CD8-positive, alpha-beta memory T cell (primary cell): ENCODE measurements at places on chromosomes 3 and 15.

DNA sequence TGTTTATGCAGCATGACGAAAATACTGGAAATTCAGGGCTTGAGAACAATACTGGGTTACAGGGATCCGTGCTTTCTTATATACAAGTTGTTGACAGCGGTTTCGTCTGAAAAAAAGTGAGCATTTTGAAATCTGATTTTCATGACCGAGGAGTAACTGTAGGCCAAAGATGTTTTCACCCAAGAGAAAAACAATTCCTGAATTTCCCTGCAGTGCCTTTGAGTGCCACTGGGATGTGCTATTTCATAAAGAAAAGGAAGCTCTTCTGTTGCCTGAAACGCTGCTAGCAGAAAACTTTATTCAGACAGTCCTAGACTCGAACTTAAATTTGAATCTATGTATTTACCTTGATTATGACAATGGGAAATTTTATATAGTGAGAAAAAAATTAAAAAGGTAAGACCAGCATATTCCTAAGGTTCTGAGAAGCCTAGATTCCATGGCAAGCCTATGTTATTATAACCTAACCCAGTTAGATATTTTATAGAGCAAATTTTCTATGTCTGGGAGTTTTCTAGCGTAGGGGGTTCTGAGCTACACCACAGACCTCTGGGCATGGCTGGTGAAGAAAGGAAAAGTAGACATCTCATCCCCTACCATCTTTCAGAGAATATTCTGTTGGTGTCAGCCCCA, 30.2 kb downstream of the KCNAB1 start:
- no peak for DNase-seq

DNA sequence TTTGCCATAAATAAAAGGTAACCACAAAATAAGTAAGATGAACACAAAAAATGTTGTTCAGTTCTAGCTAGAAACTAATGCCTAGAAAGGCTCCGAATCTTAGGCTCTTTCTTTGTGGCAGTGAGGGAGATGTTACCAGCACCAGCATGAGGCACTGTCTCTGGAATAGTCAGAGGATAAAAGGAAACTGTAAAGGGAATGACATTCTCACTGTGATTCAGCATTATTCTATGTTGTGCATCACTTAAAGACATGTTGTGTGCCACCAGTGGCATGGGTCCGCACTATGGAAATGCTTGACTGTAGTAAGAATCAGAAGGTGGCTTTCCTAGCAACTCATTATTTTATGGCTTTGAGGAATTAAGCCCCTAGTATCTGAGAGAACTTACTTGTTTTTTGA, 70.8 kb downstream of the SEC22A start:
- DNase-seq: no peak

GRCh38 chr3:11444404-11444803, 172.2 kb downstream of the ATG7 start:
- DNase-seq: no peak

DNA sequence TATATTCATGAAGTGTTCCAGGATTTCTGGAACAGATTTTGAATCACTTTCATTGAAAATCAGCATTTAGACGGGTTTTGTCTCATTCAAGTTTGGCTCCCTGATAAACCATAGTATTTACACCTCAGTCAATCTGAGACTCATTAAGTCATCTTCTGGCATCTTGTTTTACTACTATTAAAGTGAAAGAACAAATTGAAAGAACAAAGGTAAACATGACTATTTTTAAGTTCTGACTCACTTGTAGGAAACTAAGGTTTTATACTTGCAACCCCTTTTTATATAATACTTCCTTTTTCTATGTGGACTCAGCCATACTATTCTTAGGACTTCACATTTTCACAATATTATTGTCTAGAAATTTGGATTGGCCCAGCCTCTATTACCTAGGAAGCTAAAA, 854.4 kb downstream of the SQOR start:
- DNase-seq: no peak

DNA sequence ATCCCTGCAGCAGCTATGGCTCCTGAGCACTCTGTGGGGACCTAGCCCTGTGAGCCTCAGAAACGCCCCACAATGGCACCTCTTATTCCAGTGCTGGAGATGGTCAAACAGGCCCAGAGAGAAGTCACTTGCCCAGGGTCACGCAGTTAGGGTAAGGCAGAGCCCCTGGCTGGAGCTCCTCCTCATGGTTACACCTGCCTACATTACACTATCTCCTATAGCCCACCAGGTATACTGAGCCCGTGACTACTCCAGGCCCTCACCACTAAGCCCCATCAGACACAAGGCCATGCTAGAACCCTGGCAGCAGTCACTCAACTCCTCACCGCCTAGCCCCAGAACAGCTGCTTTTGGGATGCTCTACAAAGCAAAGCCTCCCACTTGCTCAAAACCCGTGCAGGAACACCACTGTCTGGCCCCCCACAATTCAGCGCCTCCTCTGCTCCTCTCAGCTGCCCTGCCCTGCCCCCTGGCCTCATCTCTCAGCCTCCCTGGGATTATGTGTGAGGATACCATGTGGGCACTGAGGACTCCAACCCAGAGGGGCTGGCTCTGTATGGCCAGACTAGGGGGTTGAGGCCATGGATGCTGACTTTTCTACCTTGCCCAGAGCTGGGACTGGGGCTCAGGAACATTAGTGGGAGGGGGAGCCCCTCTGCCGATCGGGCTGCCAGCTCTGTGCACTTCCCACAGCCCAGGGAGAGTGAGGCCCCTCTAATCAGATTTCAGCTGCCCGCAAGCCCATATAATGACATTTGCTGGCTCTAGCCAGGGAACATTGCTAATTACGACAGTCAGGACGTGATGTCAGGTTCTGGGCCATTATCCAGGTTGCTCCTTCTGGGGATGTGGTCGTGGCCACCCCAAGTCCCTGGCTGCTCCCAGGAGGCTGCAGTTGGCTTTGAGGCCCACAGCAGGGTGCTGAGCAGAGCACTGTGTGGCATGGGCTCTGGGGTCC, 4.0 kb downstream of the NT5DC2 start:
- no peak for DNase-seq
